ENCODE measurements at places on chromosomes 4 and X. TPM values are rescaled to one million over a fixed set of nuclear protein-coding genes. Genes with fewer than 3 reads are reported as not detected.
A peak's percentile ranks its signal among the peaks of the same experiment; 100 is the strongest.

Gene ETDA
- total RNA-seq, result not detected

Gene SLITRK2
- total RNA-seq, result not detected

Gene ITIH6
- not detected for total RNA-seq

Gene BEX4
- 7.1 TPM for total RNA-seq

Gene NMU
- total RNA-seq, result not detected

Gene CPLX1
- not detected for total RNA-seq

Gene REELD1
- total RNA-seq, result not detected

Gene AKAP14
- not detected for total RNA-seq

Gene CFAP99
- total RNA-seq, result not detected

Gene MAGEC2
- not detected for total RNA-seq

Gene TMEM156
- under 0.01 TPM for total RNA-seq

Gene CXXC4
- 0.32 TPM for total RNA-seq

Gene WDFY3
- 98.0 TPM for total RNA-seq

GRCh38 chr4:67616478-67616877 lies 58.0 kb downstream of the STAP1 start:
- DNase-seq, result no peak

- no peak for DNase-seq
Measured at GRCh38 chr4:57789666-57790065, 679.5 kb upstream of the IGFBP7 start.

- DNase-seq, result no peak
Measured at GRCh38 chr4:2847302-2847871, 3.7 kb downstream of the ADD1 start.

DNA sequence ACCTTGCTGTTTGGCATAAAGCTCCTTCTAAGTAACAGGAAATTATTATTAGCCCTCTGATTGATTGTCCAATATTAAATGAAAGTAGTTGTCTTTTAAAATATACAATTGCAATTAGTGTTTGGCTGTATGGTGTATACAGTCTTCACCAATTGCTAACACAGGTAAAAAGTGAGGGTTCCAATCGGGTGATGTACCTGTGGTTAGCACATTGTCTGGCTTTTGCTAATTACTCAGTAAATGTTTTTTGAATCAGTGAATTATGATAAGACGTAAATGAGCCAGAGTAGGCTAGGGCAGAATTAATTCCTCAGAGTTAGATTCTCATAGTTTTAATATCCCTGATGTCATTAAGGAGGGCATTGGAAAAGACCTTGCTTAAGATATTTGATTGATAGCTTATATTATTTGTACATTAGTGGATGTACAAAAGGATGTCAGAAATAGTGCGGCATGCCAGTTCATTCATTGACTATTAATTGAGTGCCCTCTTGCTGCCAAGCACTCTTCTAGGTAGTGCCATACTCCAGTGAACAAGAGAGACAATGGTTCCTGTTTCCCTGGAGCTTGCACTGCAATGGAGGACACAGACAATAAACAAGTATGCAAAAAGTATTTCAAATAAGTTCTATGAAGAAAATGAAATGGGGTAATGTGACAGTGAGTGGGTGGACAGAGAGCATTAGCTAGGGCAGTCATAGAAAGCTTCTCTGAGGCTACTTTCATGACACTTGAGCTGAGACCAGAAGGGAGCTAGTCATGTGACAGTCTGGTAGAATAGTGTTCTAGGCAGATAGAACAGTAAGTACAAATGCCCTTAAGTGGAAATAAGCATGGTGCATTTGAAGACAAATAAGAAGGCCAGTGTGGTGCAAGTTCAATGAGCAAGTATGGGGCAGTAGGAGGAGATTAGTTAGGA lies 205.9 kb upstream of the CASK start:
- no peak for DNase-seq

- DNase-seq, result no peak
Measured at GRCh38 chrX:5774446-5774845, 454.2 kb downstream of the NLGN4X start.

- no peak for DNase-seq
Measured at GRCh38 chr4:24968278-24968677, 55.4 kb upstream of the CCDC149 start.

DNA sequence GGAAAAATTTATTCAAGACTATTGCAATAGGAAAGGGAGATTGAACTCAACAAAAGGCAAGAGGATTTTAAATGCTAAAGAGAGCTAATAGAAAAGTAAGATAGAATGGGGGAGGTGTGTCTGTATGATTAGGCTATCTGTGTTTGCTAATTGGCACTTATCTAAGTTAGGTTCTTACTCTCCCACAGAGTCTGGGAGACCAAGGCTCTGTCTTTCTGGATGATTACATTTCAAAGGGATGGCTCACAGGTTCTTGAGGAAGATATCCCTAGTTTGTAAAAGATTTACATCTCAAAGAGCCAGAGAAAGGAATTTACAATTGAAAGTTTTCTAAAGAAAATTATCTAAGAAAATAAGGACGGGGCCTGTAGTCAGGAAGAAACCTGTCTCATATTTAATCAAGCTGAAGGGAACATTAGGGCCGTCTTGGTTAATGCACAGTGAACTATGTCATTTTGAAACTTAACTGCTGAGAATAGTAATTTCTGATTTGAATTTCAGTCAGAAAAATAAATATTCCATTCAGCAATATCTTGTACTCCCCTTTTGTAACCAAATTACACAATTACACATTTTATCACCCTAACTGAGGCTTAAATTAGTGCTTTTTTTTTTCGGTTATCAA lies 75.8 kb downstream of the MAGEB10 start:
- no peak for DNase-seq

GRCh38 chrX:153740631-153741222 lies 16.1 kb downstream of the ABCD1 start:
- no peak for DNase-seq

DNA sequence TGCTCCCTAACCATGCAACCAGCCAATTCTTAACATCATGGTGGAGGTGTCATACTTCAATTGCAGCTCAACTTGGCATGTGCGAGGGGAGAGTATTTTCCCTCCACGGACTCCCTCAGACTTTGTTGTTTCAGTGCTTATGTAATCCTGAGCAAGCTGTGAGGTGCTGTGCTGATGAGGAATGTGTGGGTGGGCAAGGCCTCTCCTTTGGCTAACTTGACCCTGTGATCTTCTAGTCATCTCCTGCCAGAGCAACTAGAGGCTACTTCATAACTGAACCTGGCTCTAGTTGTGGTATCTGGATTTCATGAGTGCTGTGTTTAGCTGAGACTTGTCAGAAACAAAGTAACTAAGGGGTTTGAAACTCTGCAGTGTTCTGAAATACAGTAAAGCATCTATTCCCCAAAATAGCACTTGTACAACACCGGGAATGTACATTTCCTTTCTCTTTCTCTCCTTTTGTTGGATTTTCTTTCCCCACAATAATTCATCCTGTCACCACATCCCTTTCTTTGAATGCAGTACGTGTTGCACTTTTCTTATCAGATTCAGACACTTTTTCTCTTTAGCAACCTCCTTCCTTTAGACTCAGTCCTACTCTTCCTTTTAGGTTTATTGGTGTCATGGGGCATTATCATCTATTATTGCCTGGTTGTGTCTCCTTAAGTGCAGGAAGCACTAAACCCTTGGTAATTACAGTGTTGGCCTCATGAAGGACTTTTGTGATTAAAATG lies 415.2 kb upstream of the NR3C2 start:
- no peak for DNase-seq

DNA sequence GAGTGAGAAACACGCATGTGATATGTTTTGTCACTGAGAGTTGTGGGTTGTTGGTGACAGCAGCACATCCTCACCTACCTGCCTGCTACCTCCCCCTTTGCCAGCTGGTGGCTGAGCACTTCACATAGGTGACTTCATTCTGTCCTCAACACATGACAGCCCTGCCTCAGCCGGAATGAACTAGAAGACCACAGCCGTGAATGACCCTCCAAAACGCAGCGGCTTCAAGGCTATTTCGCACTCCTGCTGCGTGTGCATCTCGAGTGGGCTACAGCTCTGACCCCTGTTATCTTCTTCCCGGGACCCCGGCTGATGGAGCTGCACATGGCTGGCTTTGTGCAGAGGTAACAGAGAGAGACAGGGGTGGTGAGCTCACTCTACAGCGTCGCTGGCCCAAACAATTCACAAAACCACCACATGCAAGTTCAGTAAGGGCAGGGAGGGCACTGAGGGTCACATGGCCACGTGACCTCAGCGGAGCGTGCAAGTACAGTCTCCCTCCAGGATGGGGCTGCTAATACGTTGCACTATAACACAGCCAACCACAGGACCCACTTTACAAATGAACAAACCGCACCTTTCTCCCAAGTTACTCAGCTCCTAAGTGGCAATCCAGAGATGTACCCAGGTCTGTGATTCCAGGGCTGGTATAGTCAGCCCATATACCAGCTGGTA lies 6.3 kb upstream of the PPP2R2C start:
- DNase-seq, result no peak

GRCh38 chrX:131441033-131441432 lies 102.8 kb upstream of the OR13H1 start:
- peak; percentile 3 for DNase-seq

GRCh38 chrX:154401045-154401799 lies 3.0 kb downstream of the RPL10 start:
- no peak for DNase-seq

- DNase-seq, result no peak
Measured at GRCh38 chr4:126564283-126564854, 1068.4 kb upstream of the INTU start.

GRCh38 chr4:20735931-20736330 lies 35.7 kb downstream of the PACRGL start:
- no peak for DNase-seq

DNA sequence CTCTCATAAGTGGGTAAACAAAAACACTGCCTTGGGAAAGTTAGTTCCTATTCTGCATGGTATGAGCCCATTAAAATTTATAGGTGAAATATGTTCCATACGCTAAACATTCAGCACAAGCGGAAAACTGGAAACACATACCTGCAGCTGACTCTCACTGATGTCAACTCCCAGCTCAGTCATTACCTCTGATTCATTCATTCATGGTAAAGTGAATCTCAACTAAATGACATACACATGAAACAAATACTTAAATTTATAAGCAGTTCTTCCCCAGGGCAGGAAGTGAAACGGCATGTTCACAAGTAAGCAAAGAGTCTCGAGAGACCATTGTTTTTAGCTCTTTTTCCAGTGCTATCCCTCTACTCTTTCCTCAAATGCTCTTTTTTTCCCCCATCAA lies 1.6 kb downstream of the SLC10A6 start:
- peak; percentile 11 for DNase-seq

GRCh38 chr4:175651756-175652310 lies 160.2 kb downstream of the GPM6A start:
- no peak for DNase-seq

GRCh38 chr4:14877246-14878225 lies 124.7 kb upstream of the CPEB2 start:
- DNase-seq, result no peak

DNA sequence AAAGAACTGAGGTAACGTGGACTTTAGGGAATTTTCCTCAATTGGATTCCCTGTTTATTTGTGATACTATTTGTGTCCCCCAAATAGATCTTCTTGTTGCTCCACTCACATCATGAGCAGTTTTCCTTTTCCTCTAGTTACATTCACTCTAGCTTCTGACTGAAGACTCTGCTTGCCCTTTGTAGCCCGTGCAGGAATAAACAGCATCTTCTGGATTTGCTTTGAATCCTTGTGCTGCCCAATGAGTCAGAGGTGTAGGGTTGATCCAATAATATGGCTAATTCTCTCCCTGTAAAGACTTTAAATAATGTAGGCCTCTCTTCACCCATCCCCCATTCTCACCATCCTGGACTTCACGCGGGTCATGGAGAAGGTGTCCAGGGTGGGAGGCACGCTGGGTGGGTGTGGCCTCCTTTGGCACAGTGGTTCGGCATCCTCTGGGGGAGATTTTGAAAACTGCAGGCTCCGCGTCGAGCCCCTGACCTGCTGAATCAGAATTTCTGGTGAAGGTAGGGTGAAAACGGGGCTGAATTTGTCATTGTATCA lies 9.0 kb downstream of the HAND2 start:
- DNase-seq, result peak; percentile 65

DNA sequence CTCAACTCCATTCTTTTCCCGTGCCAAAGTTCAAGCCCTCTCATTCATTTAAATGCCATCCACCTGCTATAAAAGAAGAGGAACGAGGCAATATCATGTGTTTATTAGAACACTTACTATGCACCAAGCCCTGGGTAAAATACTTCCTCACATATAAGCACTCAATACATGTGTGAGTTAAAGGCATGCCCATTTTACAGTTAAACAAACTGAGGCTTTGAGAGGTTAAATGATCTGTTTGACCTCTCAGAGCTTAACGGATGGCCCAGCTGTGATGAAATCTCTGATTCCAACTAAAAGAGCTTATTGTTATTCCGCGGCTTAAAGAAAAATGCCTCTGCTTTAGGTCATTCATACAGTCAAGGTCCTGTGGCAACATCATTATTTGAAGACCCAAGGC lies 124.3 kb downstream of the HS6ST2 start:
- DNase-seq, result no peak

GRCh38 chr4:56099378-56099786 lies 150.6 kb downstream of the CEP135 start:
- DNase-seq, result no peak

DNA sequence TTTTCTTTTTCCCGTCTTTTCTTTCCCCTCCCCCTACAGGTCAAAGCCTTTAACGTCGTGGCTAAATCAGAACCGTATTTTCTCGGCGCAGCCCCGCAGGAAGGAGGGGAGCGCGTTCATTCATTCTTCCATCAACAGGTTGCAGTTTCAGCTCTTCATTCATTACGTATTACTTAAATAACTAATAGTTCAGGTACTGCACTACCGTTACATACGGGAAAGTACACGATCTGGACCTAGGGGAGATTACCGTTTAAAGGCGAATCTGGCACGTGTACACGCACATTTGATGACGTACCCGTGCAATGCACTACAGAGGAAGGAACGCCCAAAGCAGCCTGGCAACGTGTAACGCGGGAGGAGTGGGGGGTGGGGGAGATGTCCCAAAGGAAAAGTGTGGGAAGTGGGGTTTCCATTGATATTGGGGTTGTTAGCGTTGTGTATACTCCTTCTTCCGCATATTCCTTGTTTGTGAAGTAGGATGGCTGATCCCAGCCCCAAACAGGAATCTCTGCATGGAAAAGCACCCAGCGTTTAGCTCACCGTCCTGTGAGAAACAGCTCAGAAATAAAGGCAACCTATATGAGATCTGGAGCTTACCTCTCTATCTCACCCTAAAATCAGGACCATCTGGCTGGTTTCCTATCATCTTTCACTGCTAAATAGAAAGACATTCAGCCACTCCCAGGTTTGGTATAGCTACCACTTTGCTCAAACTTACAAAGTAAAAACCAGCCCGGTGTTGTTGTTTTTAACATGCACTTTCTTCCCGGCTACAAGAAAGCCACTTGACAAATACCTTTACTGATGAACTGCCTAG lies 585 bp upstream of the SEC24D start:
- peak; percentile 72 for DNase-seq

- DNase-seq, result no peak
Measured at GRCh38 chr4:69156913-69157312, 57.6 kb downstream of the UGT2B11 start.

DNA sequence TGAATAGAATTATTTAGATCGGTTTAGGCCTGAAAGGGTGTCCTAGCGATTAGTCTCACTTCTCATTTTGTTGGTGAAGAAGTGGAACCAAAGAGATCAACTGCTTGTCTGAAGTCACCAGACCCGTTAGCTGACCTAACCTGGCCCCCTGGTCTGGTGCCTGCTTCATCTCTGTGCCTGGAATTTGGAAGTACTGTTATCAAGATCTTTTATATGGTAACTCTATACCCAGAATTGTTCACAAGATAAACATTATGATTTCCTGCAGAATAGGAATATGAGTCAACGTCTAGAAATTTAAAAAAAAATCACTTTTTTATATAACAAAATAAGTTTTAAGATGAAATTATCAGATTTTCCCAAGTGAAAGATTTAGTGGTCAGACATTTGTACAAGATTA lies 37.2 kb downstream of the LRP2BP start:
- peak; percentile 36 for DNase-seq
